ENCODE measurements at places on chromosomes 12 and 14. TPM values are rescaled to one million over a fixed set of nuclear protein-coding genes. Genes with fewer than 3 reads are reported as not detected.

Gene LRIG3
- polyA plus RNA-seq: 43.7 TPM

Gene NPAS3
- 8.7 TPM for polyA plus RNA-seq

Gene WNT1
- not detected for polyA plus RNA-seq

Gene CCDC38
- 1.1 TPM for polyA plus RNA-seq

Gene PTPRQ
- polyA plus RNA-seq: 53.1 TPM

Gene CLEC6A
- polyA plus RNA-seq: 0.27 TPM

Gene KERA
- polyA plus RNA-seq: not detected

Gene AICDA
- polyA plus RNA-seq: 0.45 TPM

DNA sequence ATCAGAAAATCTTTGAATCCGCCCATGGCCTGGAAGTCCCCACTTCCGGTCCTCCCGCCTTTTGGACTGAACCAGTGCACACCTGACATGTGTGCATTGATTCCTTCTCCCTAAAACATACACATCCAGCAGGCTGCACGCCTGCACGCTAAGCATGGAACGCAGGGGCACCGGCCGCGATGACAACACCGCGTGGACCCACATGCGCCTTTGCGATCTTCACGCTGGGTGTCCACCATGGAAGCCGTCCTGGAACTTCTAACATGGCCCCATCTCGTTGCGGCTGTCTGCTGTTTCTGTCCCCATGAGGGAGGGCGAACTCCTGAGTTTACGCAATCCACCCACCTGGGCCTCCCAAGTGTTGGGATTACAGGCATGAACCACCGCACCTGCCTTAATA, 73.7 kb downstream of the GALNT9 start:
- no peak for DNase-seq

DNA sequence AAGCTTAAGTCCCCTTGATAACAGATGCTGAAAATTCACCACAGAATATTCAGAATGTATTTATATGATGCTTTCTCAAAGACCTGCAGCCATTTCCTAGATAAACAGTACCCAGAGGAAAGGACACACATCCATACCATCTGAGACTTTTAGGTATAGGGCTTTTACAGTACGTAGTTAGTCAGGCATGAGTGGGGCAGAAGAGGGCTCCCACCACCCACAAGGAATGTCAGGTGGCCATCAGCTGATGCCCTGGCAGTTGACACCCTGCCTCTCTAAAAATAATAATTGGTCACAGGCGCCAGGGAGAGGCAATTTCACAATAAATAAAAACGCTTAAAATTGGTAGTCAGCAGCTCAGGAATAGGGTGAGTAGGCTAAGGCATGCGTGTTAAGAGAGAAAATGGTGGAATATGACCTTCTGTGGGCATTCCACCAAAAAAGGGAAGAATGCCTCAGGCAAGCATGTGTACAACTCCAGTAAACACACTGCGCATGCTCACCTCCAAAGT, 7.8 kb upstream of the TAS2R46 start:
- DNase-seq: no peak

GRCh38 chr12:117042862-117043261, 56.4 kb downstream of the TESC start:
- no peak for DNase-seq

- no peak for DNase-seq
Observed at GRCh38 chr12:93460003-93460402, 7.3 kb upstream of the MRPL42 start.

DNA sequence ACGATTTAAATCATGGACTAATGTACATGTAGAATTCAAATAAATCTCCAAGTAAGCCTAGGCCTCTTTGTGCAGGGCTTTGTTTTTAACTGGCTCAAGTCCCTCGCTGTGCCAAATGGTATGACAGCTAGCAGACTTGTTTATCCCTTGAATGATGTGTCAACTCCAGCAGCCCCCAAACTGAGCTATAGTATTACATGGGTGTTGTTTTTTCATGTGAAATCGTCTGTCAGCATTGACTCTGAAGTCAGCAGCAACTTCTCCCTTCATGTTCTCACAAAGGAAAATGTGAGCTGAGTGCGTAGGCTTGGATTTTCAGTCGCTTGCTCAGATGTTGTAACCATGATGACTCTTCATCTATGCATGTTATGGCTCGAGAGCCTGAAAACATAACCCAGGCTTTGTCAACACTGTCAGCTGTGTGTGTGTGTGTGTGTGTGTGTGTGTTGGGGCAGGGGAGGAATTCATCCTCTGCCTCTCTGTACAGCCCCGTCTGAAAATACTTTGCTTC, 73.3 kb downstream of the PTHLH start:
- DNase-seq: peak; percentile 8

GRCh38 chr12:53160000-53160399, 20.5 kb upstream of the ZNF740 start:
- no peak for DNase-seq

DNA sequence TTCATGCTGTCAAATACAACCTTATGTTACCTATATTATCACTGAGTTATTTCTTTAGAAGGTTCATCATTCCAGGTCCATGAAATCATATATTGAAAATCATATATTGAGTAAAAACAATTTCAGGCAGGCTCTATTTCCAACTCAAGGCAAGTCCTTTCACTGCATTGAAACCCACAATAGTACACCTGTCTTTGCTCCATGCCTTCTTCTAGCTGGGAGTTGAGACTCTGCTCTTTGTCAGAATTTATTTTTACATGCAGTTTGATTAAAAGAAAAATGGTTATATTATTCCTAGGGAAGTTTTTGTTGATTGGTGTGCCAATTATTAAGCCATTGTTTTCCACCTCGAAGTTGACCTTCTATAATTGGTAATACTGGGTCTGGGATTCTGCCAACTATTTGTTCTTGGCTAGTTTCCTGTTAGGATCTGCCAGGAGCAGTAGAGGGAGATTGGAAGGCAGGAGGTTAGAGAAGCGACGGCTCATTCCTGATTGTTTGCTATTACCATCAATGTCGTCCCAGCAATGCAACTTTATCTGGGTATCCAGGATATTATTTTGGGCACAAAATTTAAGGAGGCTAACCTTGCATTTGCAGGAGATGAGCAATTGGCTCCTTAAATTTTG, 79.5 kb upstream of the MIS18BP1 start:
- no peak for DNase-seq

DNA sequence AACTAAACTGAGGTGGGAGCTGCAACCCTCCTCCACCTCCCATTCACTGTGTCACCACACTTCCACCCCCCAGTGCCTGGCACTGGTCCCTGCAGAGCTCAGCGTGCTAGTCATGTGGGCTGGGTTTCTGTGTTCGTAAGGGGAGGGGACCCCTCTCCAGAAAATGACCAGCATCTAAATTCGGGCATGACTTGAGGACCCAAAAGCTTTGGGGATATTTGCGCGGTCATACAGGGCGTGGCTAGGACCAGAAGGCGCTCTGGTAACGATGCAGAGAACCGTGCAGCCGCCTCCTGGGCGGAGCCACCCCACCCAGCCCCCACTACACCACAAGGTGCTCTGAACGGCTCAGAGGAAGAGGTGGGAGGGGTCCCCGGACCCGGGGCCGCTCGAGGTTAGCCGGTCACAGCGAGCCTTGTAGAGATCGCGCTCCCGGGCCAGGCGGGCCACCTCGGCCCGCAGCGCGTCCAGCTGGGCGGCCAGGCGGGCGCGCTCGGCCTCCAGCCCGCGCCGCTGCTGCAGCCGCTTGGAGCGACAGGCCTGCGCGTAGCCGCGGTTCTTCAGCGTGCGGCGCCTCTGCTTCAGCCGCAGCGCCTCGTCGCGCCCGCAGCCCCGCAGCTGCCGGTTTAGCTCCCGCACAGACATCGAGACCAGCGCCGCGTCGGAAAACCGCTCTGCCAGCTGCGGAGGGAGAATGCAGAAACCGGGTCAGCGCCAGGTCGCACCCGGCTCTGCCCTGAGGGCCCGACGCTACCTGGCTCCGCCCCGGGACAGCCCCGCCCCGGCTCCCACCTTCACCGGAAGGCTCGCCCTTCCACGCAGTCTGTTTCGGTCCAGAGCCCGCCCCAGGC, 9.8 kb downstream of the CPNE6 start:
- DNase-seq: no peak

DNA sequence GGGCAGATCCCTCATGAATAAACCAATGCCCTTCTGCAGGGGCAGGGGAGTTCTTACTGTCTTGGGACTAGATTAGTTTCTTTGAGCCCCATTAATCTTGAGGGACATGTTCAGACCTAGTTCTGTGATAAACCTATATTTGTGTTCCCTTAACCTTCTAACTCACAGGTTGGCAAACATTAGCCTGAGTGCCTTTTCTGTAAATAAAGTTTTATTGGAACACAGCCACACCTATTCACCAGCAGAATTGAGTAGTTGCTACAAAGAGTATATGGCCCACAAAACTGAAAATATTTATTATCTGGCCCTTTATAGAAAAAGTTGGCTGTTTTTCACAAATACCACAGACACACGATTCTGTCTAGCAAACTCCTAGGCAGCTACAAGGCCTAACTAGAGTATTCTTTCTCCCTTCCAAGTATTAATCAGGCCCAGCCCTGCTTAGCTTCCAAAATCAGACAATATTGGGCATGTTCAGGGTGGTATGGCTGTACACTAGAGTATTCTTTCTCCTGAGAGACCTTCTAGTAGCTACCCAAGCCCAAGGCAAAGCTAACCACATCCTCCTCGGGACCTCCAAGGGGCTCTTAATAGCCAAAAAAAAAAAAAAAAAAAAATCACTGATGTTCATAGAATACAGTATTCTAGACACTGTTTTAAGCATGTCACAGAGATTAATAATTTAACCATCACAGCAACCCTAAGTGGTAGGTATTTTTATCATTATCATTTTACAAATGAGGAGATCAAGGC, 199.3 kb upstream of the PWP1 start:
- no peak for DNase-seq

GRCh38 chr14:78310272-78310671, 140.1 kb downstream of the NRXN3 start:
- DNase-seq: no peak

DNA sequence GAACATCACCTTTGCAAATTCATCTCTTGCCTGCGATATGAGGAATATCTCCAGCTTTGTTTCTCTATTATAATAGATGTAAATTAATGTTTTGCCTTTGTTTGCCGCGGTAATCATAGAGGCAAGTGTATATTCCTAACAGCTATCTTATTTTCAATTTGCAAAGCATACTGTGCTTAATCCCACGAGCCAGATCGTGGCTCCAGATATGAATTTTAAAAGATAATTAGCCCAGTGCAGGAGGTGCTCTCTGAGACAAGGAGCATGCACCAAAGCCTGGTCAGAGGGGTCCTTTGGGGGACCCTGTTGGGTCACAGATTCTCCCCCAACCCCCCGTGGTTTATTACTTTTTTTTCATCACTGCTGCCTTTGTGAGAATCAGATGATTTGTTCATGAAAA, 1087.5 kb downstream of the BCL11B start:
- no peak for DNase-seq

DNA sequence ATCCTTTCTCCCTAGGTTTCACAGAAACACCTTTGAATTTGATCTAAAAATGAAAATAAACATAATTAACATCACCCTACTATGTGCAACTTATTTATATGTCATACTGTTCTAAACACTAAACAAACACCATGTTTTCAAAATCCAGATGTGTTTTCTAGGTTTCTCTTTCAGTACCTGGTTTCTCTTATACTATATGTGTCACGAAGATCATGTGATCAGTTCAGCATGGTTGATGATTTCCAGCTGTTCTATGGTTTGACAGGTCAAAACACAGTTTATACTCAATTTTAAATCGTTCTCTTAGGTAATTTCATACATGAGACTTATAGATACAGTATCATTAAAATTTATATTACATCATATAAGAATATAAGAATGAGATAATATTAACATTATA, 373.1 kb downstream of the SOX5 start:
- no peak for DNase-seq

GRCh38 chr12:107593713-107594381, 91.8 kb upstream of the PWP1 start:
- DNase-seq: no peak

DNA sequence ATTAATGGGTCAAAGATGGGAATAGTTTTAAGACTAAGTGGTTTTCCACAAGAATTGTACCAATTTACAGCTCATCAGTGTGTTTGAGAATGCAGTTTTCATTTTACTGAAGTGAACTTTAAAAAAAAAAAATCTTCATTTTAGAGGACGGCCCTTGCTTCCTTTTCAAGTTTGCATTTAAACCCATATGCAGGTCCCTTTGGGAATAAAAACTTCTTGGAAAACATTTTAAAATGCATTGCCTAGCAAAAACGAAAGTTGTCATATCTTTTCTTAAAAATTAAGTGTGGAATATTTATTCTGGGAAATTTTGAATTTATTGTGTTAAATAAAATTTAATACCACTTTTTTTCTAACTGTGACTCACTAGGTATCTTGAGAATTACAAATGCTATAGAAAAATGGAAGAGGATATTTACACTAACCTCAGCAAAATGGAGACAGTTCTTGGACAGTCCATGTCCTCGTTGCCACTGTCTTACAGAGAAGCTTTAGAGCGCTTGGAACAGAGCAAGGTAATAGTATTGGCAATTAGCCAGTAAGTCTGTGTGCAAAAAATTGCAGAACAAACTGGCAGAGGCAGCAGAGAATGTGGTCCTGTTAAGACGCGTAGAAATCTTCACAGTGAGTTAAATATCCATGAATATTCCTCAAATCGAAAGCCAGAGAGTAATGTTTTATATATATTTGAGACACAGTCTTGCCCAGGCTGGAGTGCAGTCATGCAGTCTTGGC, 209.7 kb downstream of the SYNE2 start:
- DNase-seq: no peak

- DNase-seq: no peak
Observed at GRCh38 chr14:67056684-67057083, 132.6 kb upstream of the GARIN2 start.

- DNase-seq: no peak
Observed at GRCh38 chr12:57205931-57206330, 10.7 kb upstream of the NXPH4 start.

- DNase-seq: no peak
Observed at GRCh38 chr12:105485921-105486320, 155.4 kb downstream of the C12orf75 start.

GRCh38 chr12:24425601-24425970, 476.1 kb upstream of the SOX5 start:
- DNase-seq: no peak

- DNase-seq: peak; percentile 22
Observed at GRCh38 chr14:64249363-64249762, 44.8 kb downstream of the ESR2 start.

DNA sequence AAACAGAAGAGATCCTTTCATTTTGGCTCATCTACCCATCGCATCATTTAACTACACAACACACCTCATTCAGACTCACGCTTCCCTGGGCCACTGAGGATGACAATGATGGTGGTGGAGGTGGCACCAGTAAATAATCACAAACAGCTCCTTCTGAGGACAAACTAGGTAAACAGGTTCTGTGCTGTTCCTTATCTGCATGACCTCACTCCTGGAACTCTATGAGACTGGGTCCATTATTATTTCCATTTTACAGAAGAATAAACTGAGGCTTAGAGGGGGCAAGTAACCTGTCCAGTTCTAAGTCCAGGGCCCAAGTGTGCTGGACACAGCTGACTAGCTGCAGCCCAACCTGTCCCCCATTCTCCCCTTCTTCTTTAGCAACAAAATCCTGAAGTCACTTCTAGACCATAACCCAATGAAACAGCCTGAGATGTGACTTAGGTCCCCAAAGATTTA, 50.4 kb downstream of the ITPK1 start:
- DNase-seq: no peak

DNA sequence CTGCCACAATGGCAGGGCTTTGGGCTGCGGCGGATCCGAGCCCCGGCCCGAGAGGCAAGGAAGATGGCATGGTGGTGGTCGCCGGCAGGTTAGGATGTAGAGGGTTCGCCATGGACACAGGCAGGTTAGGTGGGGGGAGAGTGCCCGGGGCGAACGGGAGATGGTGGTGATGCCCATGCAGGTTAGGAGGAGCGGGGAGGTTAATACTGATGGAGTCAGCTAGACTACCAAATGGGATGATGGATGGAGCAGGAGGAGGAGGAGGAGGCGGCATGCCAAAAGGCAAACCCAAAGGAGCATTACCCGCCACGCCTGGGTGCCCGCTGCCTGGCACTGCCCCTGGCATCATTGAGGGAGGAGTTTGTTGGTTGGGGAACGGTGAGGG, 6.2 kb downstream of the MYL6 start:
- DNase-seq: no peak

Data from left kidney (tissue), 8 donors.